ENCODE measurements at places on chromosomes 11 and 22.

DNA sequence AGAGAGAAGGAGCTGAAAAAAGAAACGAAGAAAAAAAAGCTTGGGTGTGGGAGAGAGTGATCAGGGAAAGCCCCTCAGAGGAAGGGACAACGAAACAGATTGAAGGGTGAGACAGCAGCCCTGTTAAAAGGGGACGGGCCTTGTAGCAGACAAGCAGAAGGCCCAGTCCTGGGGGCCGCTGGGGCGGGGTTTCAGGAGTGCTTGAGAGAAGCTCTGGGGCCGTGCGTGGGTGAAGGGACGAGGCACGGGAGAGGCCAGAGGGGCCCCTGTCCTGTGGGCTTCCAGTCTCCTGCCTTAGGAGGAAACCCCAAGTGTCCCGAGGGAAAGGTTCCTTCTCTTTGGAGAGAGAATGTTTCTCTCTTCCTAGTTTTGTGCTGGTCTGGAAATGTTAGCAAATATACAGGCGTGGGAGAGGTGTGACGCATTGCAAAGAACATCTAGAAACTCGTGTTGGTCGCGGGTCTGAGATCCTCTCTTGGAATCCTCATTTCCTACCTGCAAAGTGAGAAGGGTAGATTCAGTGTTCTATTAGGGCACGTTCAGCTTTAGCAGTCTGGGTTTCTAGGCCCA is 28.6 kb downstream of the ADAMTS15 start:
- DNase-seq = no peak

DNA sequence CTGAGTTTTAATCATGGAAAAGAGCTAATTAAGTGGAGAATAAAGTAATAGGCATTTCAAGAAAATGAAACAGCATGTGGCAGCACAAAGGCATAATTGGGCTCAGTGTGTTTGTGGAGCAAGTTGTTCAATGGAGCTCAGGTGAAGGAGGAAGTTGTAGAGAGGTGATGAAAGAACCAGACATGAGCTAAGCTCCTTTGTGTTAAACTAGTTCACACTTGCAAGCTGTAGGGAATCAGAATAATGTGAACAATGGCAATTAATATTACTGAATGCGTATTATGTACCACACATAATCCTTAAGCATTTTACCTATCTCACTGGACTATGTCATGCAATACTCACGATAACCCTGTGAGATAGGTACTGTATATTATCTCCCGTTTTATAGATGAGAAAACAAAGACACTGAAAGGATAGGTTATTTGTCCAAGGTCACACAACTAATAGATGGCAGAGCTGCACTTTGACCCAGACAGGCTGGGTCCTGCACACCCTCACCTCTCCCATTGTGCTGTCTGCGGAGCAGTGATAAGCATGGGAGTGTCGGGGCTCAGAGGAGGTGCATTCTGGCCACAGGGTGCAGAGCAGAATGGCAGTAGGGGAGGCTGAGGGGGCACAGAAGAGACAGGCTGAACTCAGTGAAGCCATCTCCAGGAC is 8.9 kb downstream of the OLFML1 start:
- no peak for DNase-seq

- no peak for DNase-seq
Measured at GRCh38 chr22:49524362-49524761, 303.3 kb downstream of the BRD1 start.

GRCh38 chr11:10072841-10073240 is 221.2 kb downstream of the SBF2 start:
- DNase-seq = no peak

DNA sequence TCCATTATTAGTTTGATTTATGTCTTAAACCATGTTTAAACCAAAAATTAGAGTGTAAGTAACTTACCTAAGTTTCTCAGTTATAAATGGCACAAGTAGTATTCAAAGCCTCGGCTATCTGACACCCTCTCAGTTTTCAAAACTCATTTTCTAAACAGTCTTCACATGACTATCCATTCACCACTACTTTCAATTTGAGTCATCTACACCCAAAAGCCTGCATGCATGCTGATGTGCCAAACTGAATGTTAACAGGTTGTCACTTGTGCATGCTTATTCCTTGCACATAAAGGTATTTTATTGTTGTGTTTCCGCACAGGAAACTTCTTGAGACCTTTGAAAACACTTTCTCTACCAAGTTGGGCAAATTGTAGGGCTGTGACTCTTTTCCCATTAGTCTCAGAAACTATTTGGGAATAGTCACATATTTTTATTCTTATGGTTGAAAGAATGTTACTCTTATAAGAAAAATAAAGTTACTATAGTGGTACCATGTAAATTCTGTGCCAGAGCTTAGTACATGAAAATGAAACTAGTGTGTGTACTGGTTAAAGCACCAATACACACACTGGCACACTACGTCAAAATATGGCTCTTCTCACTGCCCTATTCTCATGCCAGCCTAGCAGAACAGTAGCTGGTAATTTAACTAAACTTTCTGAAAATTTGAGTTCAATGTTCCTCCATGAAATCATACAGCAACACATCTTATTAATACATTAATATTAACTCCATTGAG is 2.2 kb upstream of the OR51E2 start:
- DNase-seq = no peak

GRCh38 chr22:25754527-25755202 is 12.7 kb downstream of the MYO18B start:
- no peak for DNase-seq

Measured in activated CD4-positive, alpha-beta T cell treated with anti-CD3 and anti-CD28 coated beads for 1 hour (primary cell).